ENCODE measurements at places on chromosomes 4 and X.

DNA sequence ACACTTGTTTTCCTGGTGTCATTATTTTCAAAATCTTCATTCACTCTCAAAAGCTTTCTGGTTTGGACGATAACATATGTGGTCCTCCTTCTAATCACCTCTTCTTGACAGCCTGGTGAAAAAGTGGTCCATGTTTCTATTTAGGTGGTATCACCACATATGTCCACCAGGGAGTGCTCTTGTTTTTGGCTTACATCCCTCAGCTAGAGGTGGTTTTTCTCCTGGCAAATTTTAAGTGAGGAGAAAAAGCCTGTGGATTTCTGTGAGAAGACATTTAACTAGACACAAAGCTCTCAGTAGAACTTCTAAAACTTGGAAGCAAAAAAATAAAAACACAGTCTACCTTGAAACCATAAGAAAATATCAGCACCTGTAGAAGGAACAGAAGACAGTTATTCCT, 58.0 kb upstream of the FRMPD4 start:
- peak; percentile 46 for DNase-seq

DNA sequence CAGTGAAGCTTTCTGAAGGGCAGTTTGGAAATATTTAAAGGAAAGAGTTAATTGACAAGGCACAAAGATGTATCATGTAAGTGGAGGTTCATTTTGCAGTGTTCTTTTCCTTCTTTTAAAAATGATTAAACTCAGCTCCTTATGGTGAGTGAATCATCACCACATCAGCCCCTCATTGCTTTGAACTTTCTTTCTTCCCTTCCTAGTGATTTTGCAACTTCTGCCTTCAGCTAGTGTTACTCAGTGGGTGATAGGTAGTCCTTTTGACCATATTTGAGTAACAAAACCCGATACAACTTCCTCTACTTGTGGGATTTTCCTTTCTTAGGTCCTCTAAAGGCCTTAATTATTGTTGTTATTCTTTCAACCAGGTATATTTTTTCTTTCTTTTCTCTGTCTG, 8.2 kb downstream of the ZCCHC4 start:
- no peak for DNase-seq

DNA sequence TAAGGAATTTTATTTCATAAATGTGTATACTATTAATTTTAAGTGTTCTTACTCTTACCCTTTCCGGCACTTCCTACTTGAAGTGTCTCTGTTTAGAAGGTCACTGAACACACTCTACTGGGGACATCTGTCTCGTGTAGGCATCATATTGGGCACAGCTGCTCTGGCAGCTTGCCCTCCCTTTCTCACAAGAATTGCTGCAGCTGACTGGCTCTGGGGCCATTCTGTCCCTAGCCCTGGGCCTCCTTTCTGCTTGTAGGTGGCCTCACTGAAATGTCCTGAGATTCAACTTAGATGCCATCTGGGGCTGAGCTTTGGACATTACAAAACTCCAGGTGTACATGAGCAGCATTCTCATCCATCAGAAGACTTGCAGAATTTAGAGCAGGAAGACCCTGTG, 49.6 kb downstream of the SMAD1 start:
- no peak for DNase-seq

GRCh38 chr4:6225469-6225868, 25.1 kb upstream of the JAKMIP1 start:
- DNase-seq, result peak; percentile 80

DNA sequence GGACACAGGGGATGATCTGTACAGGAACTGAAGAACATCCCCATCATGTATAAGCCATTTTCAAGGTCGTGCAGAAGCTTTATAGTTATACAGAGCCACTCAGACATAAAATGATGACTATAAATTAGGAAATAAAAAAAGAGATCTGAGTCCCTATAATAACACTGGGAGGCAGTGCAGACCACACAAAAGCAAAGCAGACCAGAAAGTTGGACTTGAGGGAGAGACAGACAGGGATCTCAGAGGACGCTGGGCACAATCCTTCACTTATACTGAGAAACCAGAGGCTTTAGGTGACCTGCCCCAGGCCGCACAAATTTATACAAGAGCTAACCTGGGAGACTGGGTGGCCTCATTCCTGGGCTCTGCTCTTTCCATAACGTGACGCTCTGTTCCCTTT, 70.5 kb downstream of the HADH start:
- DNase-seq, result peak; percentile 23

GRCh38 chr4:90240333-90240732, 113.1 kb downstream of the CCSER1 start:
- no peak for DNase-seq

GRCh38 chr4:38237139-38237538, 276.9 kb downstream of the PTTG2 start:
- DNase-seq, result peak; percentile 78

DNA sequence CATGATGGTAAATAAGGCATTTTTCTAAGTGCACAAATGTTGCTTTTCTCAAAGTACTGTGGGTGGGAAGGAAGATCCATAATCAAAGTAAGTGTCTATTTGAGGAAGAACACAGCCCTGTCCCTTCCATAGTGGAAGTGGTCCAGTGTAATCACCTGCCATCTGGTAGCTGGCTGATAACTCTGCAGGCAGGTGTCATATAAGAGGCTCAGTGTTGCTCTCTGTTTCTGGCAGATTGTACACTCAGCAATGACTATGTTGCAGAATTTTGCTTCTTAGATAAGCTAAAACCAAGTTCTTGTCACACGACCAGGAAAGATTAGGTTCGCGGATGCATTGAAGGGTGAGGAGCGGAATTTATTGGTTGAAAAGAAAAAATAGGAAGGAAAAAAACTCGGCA, 20.9 kb downstream of the SAGE1 start:
- DNase-seq, result no peak

GRCh38 chrX:34656842-34657725, at the start of gene TMEM47:
TSS of gene TMEM47 (minus strand) at chrX:34657285. CDS start at chrX:34657029, 256 bp downstream.
- peak; percentile 96 for DNase-seq

- DNase-seq, result peak; percentile 51
Measured at GRCh38 chr4:122602277-122603142, 18.4 kb downstream of the IL21 start.

- DNase-seq, result peak; percentile 87
Measured at GRCh38 chr4:101356928-101357327, 9.6 kb upstream of the PPP3CA start.

DNA sequence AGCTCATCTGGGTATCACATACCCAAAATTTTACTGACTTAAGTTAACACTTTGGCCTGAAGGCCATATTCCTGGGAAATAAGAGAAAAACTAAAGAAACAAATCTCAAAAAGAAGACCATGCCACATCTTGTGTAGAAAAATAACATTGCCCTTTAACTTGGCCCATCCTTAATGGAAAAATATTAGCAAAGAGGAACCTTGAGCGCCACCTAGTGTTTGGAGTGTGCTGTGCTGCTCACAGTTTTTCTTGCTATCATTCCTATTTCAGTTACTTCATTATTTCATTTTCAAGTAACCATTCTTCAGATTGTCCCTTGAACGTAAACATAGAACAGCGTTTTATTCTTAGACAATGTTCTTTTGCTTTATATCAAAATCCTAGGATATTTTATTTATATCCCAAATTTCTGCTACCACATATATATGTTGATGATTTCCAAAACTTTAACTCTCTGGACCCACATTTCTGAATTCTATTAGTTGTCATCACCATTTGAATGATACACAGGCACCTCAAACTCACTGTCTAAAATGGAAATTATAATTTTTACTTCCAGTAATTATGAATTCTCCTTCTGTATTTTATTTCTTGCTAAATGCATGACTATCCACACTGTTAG, 999.0 kb upstream of the ADGRL3 start:
- peak; percentile 80 for DNase-seq

DNA sequence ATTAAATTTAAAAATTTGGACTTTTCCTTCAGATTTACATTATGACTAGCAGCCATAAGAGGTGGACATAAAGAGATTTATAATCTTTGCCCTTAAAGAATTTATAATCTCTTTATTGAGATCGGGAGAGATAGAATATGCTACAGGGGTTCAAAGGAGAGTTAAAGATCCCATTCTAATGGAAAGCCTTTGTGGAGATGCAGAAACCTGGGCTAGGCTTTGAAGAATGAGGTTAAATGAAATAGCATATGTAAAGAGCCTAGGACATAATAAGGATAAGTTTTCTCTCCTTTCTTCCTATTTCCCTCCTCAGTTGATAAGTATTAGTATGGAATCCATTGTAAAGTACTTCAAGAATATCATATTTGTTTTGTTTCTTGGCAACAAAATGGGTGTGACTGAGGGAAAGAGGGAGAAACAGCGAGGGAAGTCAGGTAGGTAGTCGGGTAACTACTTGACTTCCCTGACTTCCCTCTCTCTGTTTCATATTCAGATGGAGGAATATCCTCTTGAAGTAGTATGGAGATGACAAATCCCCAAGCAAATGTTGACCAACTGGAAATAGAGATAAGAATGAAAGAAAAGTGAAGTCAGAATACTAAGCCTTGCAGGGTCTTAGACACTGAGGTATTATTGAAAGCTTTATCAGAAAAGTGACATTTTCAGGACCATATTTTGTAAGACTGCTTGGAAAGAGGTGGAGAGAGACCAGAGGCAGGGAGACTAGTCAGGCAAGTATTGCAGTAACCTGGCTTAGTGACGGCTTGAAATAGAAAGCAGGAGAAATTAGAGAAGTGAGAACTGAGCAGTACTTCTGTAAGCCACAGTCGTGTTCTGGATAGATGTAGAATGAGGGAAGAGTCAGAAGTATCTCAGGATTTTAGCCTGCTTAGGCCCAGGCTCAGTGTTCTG, 82.9 kb downstream of the PDLIM5 start:
- no peak for DNase-seq

DNA sequence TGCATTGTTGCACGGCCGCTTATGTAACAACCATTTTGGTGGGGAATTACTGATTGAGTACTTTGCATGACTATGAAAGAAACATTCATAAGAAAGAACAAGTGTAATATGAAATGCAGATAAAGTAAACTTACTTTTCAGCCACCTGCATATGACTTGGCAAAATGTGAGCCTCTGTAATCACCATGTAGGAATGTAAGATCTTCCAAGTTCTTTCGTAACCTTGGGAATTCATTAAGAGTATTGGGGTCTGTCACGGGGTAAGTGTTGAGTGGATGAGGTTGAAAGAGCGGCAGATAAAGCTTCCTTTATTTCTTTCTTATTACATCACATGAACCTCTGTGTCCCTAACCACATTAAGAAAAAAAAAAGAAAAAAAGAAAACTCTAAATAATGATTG, 348.5 kb upstream of the NR3C2 start:
- DNase-seq, result peak; percentile 59

DNA sequence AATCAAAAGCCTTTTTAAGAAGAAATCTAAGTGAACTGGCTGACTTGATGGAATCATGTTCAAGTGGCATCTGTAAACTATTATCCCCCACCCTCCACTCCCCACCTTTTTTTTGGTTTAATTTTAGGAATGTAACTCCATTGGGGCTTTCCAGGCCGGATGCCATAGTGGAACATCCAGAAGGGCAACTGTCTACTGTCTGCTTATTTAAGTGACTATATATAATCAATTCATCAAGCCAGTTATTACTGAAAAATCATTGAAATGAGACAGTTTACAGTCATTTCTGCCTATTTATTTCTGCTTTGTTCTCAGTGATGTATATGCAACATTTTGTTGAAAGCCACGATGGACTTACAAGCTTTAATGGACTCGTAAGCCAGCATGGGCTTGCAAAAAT, 162.3 kb downstream of the STIM2 start:
- DNase-seq, result no peak

GRCh38 chr4:25818371-25818871, 44.4 kb downstream of the SEL1L3 start:
- peak; percentile 29 for DNase-seq

DNA sequence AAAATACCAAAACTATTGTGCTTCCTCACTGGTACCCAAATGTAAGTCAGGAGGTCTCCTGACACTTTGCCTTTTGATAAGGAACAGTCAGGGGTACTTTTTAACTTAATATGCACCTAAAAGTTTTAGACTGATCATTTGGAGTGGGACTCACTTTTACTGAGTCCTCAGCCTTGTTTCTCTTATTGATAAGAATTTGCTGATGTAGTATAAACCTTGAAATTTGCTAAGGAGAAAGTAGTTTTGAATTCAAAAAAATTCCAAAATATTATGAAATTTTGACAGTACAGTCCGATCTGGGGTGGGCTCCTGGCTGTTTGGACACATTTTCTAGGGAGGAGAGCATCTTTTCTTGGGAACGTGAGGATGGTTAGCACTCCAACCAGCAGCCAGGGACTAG, 91.4 kb upstream of the GATB start:
- no peak for DNase-seq

GRCh38 chr4:144787365-144788258, 141.7 kb downstream of the HHIP start:
- DNase-seq, result peak; percentile 62

- no peak for DNase-seq
Measured at GRCh38 chrX:23908219-23909004, 606 bp downstream of the CXorf58 start.

DNA sequence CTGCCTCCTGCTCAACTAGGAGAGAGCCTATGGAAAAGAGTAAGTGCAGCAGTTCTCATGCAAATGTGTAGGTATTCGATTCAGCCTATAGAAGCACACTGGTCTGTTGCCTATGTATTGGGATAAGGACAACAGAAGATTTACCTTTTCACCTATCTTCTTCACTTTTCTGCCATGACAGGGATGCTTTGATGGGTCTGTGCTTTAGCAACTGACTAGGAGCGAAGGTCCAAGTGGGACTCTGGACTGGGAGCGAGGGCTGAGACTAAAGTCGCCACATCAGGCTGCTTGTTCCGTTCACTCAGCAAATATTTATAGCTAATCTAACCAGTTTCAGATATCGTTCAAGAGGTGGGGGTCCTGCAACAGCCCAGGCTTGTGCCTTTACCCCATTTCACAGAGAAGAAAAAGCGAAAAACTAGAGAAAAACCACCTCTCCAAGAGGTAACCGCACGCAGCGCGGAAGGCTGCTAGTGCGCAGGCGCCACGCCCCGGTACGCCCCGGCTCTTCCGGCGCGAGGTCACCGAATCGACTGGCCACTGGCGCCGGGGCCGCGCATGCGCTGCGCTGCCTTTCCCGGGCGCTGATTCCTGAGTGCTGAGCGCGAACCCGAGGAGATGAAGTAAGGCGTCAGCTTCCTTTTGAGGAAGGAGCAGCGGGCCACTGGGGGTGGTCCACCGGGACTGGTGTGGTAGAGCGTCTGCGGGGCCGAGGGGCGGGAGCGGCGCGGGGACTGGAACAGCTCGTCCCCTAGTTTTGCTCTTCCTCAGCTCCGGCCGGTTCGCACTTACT, at the start of gene RBMX2:
Gene RBMX2, plus strand, starts transcription at position 573 of the 793 bp plus-strand sequence. Its CDS starts 46 bp downstream, at position 619.
- DNase-seq, result peak; percentile 85

DNA sequence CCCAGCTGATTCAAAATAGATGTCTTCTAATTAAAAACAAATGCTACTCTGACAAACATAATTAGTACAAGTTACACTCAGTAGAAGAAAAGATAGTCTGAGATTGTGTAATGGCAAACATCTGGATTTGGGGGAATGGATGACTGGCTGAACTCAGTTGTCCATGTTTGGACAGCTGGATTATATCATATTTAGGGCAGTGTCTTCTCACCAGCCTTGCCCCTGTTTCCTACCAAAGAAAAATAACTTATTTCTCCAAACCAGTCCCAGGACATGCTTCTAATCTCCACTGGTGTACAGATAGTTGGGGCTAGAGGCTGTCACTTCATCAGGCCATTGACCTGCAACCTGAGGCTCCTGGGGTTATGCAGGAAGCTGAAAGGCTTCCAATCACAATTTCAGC, 237.3 kb downstream of the USP46 start:
- no peak for DNase-seq

Measured in cardiac muscle cell (in vitro differentiated cells and primary cell).